Brain (organoid and tissue), 16 donors: ENCODE measurements at places on chromosomes 7 and 10. TPM values are rescaled to one million over a fixed set of nuclear protein-coding genes. Genes with fewer than 3 reads are reported as not detected.

SNX10 gene
- polyA plus RNA-seq: 15.5 TPM

LIPF gene
- polyA plus RNA-seq: not detected

FAM25C gene
- not detected for polyA plus RNA-seq

GFRA1 gene
- 1.6 TPM for polyA plus RNA-seq

MNX1 gene
- polyA plus RNA-seq: 2.5 TPM

TMEM184A gene
- 4.3 TPM for polyA plus RNA-seq

VGF gene
- 37.7 TPM for polyA plus RNA-seq

SGCE gene
- 56.2 TPM for polyA plus RNA-seq
